Stimulated activated CD4-positive, alpha-beta T cell treated with anti-CD3 and anti-CD28 coated beads, Interleukin-12 subunit alpha, Interleukin-12 subunit beta, amount 100 ng/mL, for 4 hours (primary cell): ENCODE measurements at places on chromosomes 11 and 22.

DNA sequence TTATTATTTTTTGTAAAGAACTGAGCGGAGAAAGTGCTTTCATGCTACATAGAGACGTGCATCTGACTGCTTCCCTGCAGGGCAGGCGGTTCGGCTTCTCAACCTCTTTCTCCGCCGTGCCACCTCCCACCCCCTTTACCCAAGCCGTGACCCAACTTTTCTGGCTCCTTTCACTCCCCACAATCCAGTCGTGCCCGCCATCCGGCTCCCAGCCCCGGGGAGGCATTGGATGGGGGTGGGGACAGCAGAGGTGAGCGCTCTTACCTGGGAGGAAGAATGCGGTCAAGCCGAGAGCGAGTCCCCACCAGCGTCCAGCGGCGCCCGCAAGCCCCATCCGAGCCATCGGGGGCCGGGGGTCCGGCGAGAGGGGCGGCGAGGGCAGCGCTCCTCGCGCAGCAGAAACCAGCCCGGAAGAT is 781 bp downstream of the NECTIN1 start:
- DNase-seq: no peak

DNA sequence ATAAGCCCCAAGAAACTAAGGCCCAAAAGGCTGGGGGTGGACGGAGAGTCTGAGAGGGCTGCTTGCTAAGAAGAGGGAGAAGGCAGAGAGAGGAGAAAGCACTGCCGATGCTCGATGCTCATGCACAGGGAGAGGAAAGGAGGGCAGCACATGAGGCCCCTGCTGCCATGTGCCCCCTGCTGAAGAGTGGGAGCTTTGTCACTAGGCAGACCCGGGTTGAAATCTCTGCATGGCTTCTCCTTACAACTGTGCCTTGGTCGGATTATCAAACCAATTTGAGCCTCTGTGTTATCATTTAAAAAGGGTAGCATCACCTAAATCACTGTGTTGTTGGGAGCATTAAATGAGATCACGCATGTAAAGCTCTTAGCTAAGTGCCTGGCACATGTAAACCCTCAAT is 330.5 kb downstream of the NXPE2 start:
- no peak for DNase-seq

GRCh38 chr22:46275455-46276122 is 7.8 kb downstream of the TTC38 start:
- no peak for DNase-seq

DNA sequence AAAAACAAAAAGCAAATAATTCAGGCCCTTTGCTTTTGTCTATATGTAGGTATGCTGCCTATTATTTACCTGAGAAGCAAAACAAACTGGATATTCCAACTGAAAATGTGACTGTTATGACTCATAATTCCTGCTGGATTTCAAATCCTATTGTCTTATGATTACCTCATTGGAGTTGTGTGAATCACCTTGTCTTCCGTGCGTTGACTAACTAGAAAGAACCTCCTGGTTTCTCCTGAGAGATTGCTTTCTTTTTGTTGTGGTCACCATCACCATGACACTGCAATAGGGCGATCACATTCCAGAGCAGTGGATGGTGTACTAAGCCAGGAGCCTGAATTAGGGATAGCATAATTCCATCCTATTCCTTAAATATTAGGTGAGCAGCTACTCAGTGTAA is 23.0 kb upstream of the EXPH5 start:
- DNase-seq: no peak

GRCh38 chr22:41550952-41551491 is 6.8 kb upstream of the POLR3H start:
- no peak for DNase-seq

DNA sequence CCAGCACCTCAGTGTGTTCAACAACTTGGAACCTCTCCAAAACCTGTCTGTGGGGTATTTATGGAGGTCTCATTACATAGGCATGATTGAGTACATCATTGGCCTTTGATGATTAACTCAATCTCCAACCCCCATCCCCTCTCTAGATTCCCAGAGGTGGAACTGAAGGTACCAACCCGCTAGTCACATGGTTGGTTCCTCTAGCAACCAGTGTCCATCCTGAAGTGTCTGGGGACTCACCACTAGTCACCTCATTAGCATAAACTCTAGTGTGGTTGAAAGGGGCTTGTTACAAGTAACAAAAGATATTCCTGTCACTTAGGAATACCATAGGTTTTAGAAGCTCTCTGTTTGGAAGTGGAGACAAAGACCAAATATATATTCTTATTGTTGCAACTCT is 40.3 kb downstream of the SIK2 start:
- no peak for DNase-seq

- DNase-seq: no peak
Observed at GRCh38 chr22:19018256-19018655, 82.2 kb upstream of the PRODH start.
